ENCODE measurements at places on chromosomes 3 and 15.

DNA sequence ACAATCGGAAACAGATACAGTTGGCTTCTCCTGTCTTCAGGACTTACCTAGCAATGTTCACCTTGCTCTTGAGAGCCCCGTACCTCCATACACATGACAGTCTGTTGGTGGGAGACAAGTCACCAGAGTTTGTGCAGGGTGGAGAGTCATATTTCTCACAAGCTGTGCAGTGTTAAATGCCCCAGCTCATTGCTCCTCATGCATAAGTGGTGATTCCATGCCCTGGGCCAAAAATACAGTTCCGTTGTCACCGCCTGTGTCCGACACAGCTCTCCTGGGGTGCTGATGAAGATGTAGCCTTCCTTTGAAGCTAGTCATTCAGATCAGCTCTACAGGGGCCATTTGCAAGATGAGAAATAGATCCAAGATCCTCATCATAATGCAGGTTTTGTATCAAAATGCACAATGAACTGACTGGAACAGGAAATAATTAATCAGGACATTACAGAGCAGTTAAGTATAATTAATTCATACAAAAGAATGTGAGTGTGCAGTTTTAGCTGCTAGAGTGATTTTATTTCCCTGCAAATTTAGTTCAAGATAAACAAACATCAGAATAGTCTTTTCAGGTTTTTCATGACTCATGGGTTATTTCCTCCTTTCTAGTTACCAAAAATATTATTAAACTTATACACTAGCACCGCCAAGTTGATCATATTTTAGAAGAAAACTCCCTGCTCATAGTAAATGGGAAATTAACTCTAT is 66.5 kb downstream of the CD47 start:
- no peak for DNase-seq
- no peaks in the 10 kb centered on the region for H3K36me3 ChIP-seq
- no peaks in the 10 kb centered on the region for H3K4me1 ChIP-seq
- H3K27ac ChIP-seq, result no peak overlapping the region
- no peak overlapping the region for H3K4me3 ChIP-seq

DNA sequence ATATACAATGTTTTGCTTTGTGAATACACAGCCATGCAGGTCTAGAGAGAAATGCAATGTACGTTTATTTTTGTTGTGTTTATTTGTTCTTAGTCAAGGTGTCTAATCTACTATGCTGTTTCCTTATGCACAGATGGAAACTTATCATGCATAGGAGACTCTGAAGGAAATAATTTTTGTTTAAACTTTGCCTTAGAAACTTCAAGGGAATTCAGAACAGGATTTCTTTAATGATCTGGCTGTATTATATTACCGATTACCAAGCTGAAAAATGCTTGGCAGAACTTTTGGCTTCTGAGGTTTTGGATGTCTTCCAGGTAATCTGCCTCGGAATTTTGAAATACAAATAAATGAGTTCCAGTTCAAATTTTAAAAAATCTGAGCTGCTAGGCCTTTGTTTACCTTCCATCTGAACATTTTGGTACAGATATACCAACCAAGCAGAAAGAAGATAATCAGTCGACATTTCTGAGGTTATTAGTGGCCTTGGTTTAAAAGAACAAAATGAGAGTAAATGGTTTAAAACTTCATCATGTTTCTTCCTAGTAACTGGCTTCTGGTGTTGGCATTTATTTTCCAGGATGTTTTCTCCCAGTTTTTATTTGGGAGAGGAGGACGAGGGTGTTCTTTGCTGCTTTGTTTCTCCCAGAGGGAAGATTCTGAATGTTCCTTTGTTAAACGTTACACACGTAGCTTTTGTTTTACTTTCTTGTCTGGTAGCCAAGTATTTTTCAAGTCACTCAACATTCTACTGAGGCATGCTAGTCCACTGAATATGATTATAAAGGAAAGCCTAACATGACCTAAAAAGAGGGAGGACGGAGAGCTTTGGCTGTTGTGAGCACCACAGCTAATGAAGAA is 421.8 kb upstream of the TBL1XR1 start:
- no peaks in the 10 kb centered on the region for H3K27me3 ChIP-seq
- no peak overlapping the region for H3K4me3 ChIP-seq
- no peaks in the 10 kb centered on the region for H3K36me3 ChIP-seq

- H3K27me3 ChIP-seq, result no peaks in the 10 kb centered on the region
- no peak for DNase-seq
- no peaks in the 10 kb centered on the region for H3K36me3 ChIP-seq
- H3K27ac ChIP-seq, result no peak overlapping the region
- no peaks in the 10 kb centered on the region for H3K4me1 ChIP-seq
- H3K4me3 ChIP-seq, result no peak overlapping the region
Observed at GRCh38 chr3:2727610-2728318, 382.4 kb downstream of the IL5RA start.

GRCh38 chr15:99424978-99425656 is 140.7 kb upstream of the MEF2A start:
- H3K36me3 ChIP-seq, result no peaks in the 10 kb centered on the region
- no peak overlapping the region for H3K4me3 ChIP-seq
- peaks cover 14% of the 10 kb centered on the region for H3K4me1 ChIP-seq
- DNase-seq, result peak; percentile 72
- H3K27me3 ChIP-seq, result no peaks in the 10 kb centered on the region

DNA sequence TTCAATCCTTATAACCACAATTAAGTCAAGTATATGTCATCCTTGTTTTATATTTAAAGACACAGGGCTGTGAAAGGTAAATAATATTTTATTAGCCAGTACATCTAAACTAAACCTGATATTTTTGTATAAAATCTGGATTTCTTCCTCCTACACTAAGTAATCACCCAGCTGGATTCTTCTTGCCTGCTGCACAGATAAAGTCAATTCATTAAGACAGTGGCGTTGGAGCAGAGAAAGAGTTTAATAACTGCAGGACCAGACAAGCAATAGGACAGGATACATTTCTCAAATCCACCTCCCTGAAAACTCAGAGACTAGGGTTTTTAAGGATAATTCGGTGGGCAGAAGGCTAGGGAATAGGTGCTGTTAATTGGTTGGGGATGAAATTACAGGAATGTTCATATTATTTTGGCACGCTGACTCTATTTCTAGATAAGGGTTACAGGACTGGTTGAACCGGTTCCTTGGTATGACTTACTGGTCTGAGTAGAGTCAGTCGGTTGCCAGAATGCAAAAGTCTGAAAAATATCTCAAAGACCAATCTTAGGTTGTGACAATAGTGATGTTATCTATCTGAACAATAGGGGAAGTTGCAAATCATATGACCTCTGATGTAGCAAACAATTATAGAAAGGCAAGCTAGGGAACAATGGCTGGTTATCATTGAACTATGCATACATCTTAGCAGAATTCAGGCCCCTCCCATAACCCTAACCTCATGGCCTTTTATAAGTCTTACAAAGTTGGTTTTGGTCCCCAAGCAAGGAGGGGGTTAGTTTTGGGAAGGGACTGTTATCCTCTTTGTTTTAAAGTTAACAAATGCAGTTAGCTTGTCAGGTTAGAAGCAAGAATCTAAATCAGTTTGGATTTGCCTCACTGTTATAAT is 244.8 kb downstream of the ALCAM start:
- H3K4me1 ChIP-seq, result peaks cover 15% of the 10 kb centered on the region
- no peaks in the 10 kb centered on the region for H3K36me3 ChIP-seq
- no peak overlapping the region for H3K27ac ChIP-seq
- no peaks in the 10 kb centered on the region for H3K27me3 ChIP-seq
- H3K4me3 ChIP-seq, result no peak overlapping the region

DNA sequence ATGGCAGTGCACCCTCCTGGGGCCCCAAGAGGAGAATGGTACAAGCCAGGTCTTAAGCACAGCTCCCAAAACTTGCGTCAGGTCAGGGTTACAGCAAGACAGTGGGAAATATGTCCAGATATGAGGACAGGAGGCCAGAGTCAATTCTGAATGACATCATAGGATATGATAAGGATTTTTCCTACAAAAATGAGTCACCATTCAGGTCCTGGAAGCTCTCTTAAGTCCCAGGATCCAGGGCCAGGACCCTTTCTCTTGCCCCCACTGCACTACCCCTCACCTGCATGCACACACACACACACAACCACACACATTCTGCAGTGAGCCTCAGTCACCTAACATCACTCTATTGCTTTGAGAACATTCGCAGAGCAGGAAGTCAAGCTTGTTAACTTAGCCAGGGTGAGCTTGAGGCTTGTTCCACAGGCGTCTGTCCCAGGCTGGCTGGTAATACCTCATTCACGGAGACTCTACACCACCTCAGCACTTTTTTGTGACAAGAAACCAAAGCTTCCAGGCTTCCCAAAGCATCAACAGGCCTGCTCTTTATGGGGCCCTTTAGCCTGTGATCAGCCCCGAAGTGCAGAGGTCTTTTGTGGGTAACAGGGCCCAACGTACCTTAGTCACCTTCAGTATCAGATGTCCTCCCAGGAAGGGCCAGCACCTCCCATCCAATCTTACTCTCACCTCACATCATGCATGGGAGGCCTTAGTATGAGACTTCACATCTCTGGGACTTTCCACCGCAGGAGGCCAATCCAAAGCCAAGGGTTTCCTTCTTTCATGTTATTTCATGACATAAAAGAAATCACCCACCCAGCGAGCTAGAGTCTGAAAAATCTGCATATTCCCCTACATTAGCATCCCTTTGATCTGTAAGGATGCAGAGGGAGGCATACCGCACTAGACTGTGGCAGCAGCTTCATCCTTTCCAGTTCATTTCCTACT is 74.0 kb upstream of the LIPC start:
- no peaks in the 10 kb centered on the region for H3K36me3 ChIP-seq
- peaks cover 16% of the 10 kb centered on the region for H3K4me1 ChIP-seq
- H3K27ac ChIP-seq, result no peak overlapping the region
- DNase-seq, result no peak
- no peaks in the 10 kb centered on the region for H3K27me3 ChIP-seq

DNA sequence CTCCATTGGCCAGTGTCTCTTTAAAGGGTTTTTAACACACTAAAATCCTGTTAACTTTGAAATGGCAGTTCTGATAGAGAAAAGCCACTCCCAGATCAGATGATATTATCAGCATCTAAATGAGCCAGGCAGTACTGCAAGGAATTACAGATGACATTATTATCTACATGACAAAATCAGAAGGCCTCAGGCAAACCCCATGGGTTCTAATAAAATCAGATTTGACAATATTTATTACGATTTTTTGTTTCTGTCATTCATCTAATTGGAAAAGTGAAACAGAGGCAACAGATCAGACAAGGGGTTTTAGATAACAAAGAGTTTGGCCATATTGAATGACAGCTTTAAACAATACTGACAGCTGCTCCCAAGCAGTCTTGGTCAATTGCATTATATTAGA is 112.7 kb downstream of the FEZF2 start:
- no peak overlapping the region for H3K27ac ChIP-seq
- H3K36me3 ChIP-seq, result peaks cover 5% of the 10 kb centered on the region
- H3K4me1 ChIP-seq, result peaks cover 9% of the 10 kb centered on the region
- no peak overlapping the region for H3K4me3 ChIP-seq

DNA sequence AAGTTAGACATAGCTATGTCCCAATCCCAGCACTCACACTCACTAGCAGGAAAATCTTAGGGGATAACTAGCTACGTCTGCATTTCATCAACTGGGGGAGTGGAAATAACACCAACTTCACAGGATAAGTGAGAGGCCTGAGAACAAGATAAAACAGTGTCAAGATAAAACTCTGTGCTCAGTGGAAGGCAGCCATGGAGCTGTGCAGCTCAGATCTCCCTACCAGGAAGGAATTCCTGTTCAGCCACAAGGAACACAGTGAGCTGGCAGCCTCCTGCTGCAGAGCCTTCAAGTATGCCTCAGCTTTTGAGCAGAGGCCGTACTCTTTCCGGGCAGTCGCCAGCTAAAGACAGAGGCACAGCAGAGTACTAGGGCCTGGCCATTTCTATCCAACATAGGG is 115.8 kb upstream of the TOPAZ1 start:
- no peaks in the 10 kb centered on the region for H3K36me3 ChIP-seq
- no peaks in the 10 kb centered on the region for H3K4me1 ChIP-seq
- H3K27ac ChIP-seq, result no peak overlapping the region
- no peak for DNase-seq

DNA sequence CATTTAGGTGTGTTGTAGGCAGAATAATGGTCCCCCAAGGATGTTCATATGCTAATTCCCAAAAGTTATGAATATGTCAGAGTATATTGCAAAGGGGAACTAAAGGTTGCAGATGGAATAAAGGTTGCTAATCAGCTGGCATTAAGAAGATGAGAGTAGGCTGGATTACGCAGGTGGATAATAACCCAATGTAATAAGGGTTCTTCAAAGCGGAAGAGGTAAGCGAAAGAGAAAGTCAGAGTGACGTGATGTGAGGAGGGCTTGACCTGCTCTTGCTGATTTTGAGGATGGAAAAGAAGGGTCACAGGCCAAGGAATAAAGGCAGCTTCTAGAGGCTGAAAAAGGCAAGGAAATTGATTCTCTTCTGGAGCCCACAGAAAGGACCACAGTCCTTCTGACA is 104.0 kb downstream of the STRIT1 start:
- H3K27me3 ChIP-seq, result no peaks in the 10 kb centered on the region
- no peak overlapping the region for H3K4me3 ChIP-seq
- DNase-seq, result no peak
- no peak overlapping the region for H3K27ac ChIP-seq
- peaks cover 9% of the 10 kb centered on the region for H3K4me1 ChIP-seq
- H3K36me3 ChIP-seq, result no peaks in the 10 kb centered on the region

GRCh38 chr3:183815951-183816475 is 9.4 kb downstream of the MAP6D1 start:
- no peaks in the 10 kb centered on the region for H3K27me3 ChIP-seq
- no peak for DNase-seq
- H3K4me1 ChIP-seq, result peaks cover 15% of the 10 kb centered on the region
- no peak overlapping the region for H3K4me3 ChIP-seq
